ENCODE measurements at places on chromosomes 11 and 22. TPM values are rescaled to one million over a fixed set of nuclear protein-coding genes. Genes with fewer than 3 reads are reported as not detected.

Gene FGF4
- total RNA-seq: not detected

Gene CRYBA4
- total RNA-seq: not detected

Gene MICALL1
- total RNA-seq: 17.4 TPM

Gene SHANK2
- 6.4 TPM for total RNA-seq

Gene C2CD3
- 19.4 TPM for total RNA-seq

Gene RTCB
- total RNA-seq: 77.7 TPM

Gene GGTLC2
- not detected for total RNA-seq

Gene ART5
- 0.16 TPM for total RNA-seq

Gene CELF1
- 55.3 TPM for total RNA-seq

Gene OR5P2
- total RNA-seq: not detected

Gene C11orf21
- total RNA-seq: not detected

Gene OR52I1
- not detected for total RNA-seq

Gene VSIG2
- not detected for total RNA-seq

Gene CD248
- not detected for total RNA-seq

Gene PLAAT5
- total RNA-seq: not detected

Gene KDM4E
- total RNA-seq: not detected

Gene TSGA10IP
- total RNA-seq: not detected

Gene DCDC1
- 0.40 TPM for total RNA-seq

Measured in A549 treated with Hydrocortisone at 1 μM for 4 hours (cell line).